ENCODE measurements at places on chromosomes 3 and 15. TPM values are rescaled to one million over a fixed set of nuclear protein-coding genes. Genes with fewer than 3 reads are reported as not detected.
A peak's percentile ranks its signal among the peaks of the same experiment; 100 is the strongest.

Gene DET1
- total RNA-seq = 6.8 TPM

- no peak overlapping the region for H3K4me3 ChIP-seq
- no peaks in the 10 kb centered on the region for H3K36me3 ChIP-seq
- no peaks in the 10 kb centered on the region for H3K27me3 ChIP-seq
These were observed 131.6 kb upstream of the RASGRP1 start for GRCh38 chr15:38696109-38696727.

DNA sequence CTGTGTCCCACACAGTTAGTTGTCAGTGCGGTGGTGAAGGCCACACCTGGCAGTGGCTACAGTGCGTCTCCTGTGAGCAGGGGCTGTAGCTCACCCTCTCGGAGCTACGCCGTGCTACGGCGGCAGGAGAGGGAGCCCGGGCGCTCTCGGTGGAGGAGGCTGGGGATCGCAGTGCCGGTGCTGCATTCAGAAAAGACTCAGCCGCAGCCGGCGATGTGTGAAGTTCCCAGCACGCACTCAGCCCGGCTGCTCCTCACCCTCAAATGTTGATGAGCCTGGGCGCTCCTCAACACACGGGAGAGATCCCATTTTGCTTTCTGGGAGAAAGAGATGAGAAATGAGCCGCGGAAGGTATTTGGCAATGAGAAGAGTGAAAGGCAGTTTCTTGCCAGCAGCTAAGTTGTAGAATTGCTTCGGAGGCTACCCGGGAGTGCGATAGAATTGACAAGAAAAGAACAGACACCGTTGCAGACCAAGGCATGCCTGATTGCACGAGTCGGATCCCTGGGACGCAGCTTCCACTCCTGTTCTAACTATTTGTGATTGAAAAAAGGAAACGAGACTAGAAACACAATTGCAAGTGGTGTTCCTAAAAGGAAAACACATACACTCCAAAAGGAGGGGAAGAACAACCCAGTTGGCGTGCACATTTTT, at the start of gene UNC13C:
UNC13C (plus strand) TSS at position 189 of the 654 bp plus-strand sequence. CDS start 34,463 bp downstream, outside the sequence.
- H3K4me1 ChIP-seq = no peaks in the 10 kb centered on the region
- H3K4me3 ChIP-seq = peak within 1 kb of the TSS; percentile 48
- peak; percentile 58 for DNase-seq
- peaks cover 3% of the 10 kb centered on the region for H3K27me3 ChIP-seq
- no peaks in the 10 kb centered on the region for H3K36me3 ChIP-seq
- H3K27ac ChIP-seq = no peak within 1 kb of the TSS

Gene RBMS3
- 48.8 TPM for total RNA-seq

Gene STX19
- not detected for total RNA-seq

DNA sequence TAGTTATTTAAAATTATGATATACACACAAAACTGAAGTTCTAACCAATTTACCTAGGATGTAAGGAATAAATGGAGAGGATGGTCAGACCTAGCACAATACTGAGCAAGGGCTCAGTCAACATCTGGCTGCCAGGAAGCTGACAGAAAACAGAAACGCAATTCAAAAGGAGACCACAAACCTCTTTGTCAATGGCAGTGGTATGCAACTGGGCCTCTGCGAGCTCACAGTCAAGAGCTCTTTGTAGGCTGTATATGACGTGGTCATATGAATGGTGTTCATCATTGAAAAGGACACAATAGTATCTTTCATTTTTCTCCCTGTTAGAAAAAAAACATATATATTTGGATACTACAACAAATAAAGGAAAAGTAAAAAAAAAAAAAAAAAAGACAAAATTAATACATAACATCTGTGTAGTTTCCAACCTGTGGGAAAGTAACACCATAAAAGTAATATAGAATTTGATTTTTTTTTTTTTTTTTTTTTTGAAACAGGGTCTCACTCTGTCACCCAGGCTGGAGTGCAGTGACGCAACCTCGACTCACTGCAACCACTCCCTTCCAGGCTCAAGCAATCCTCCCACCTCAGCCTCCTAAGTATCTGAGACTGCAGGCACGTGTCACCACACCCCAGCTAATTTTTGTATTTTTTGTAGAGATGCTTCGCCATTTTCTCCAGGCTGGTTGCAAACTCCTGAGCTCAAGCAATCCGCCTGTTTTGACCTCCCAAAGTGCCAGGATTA, 37.9 kb downstream of the UBR1 start:
- no peak for DNase-seq
- H3K36me3 ChIP-seq = peaks cover 16% of the 10 kb centered on the region
- H3K27me3 ChIP-seq = no peaks in the 10 kb centered on the region
- no peaks in the 10 kb centered on the region for H3K4me1 ChIP-seq
- no peak overlapping the region for H3K4me3 ChIP-seq

- H3K4me1 ChIP-seq = no peaks in the 10 kb centered on the region
- DNase-seq = no peak
- no peaks in the 10 kb centered on the region for H3K36me3 ChIP-seq
- H3K27me3 ChIP-seq = no peaks in the 10 kb centered on the region
- no peak overlapping the region for H3K27ac ChIP-seq
- H3K4me3 ChIP-seq = no peak overlapping the region
These were observed 14.0 kb upstream of the ALAS1 start for GRCh38 chr3:52183786-52184445.

DNA sequence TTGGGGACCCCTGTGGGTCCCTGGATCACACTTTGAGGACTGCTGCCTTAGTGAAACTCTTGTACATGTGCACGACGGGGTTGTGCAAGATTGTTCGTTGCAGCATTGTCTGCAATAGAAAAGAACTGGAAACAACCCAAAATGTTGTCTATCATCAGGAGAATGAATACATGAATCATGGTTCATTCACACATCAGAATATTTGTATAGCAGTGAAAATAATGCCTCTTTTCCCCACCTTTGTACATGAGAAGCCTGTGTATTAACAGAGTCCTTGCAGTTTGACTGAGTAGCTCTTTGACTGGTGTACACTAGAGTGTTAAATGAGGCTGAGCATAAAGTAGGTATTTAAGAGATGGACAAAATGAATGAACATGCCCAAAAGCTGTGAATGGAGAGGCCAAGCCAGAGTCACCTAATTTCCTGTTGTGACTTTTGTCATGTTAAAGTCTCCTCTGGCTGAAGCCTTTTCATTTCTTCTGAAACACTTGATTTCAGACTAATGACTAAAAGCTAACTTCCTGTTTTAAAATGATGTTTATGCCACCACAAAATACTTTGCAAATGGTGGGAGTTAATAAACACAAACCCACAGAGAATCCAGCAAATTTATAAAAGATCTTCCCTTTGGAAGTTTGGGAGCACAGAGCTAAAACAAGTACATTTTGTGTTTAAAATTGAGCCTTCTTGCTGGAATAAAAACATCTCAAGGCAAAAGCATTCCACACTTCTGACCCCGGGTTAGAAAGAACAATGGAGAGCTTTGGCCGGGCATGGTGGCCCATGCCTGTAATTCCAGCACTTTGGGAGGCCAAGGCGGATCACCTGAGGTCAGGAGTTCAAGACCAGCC, 20.6 kb upstream of the USP3 start:
- DNase-seq = no peak
- H3K4me3 ChIP-seq = no peak overlapping the region
- H3K27ac ChIP-seq = no peak overlapping the region

- H3K4me3 ChIP-seq = no peak overlapping the region
- peaks cover 3% of the 10 kb centered on the region for H3K4me1 ChIP-seq
- H3K27me3 ChIP-seq = no peaks in the 10 kb centered on the region
- H3K27ac ChIP-seq = no peak overlapping the region
- no peak for DNase-seq
These were observed 323.4 kb downstream of the CHST2 start for GRCh38 chr3:143442814-143443447.

Gene RHOV
- total RNA-seq = 3.0 TPM

Gene CACNA2D3
- total RNA-seq = 11.2 TPM

- no peak overlapping the region for H3K4me3 ChIP-seq
- peaks cover 19% of the 10 kb centered on the region for H3K4me1 ChIP-seq
- no peak for DNase-seq
- H3K27me3 ChIP-seq = no peaks in the 10 kb centered on the region
These were observed 2.8 kb upstream of the C15orf40 start for GRCh38 chr15:83014205-83014653.

DNA sequence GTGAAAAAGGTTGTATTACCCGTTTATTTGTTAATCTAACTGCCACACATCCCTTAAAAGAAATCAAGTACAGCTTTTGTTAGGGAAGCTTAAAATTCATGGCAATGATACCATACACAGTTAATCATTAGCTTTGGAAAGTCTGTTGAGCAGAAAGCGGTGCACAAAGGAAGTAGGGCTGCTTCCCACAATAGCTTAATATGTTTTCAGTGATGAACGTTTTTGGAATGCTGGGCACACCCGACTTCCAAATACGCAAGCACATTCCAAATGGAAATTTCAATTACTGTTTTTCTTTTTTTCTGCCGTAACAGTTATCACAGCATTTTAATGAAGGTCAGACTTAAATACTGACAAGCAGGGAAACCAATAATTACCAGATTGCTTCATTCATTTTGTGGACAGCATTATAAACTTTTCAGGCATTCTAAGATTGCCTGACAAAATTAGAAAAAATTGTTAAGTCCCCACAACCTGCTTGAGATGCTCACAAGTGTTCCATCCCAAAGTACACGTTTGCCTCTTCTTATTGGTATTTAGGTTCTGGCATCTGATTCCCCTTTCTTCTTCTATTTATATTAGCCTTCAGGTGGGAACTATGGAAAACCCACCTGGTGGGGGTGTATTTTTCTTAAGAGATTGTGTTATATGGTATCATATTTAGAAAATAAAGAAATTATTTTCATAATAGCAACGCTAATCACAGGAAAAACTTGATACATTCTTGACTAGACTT, 1.1 kb upstream of the ECT2 start:
- H3K36me3 ChIP-seq = no peaks in the 10 kb centered on the region
- peak; percentile 67 for DNase-seq
- no peak overlapping the region for H3K4me3 ChIP-seq
- peak overlapping the region; percentile 40 for H3K27ac ChIP-seq
- H3K27me3 ChIP-seq = no peaks in the 10 kb centered on the region

Gene CSTA
- 4.6 TPM for total RNA-seq

Gene STRIT1
- not detected for total RNA-seq

- H3K36me3 ChIP-seq = no peaks in the 10 kb centered on the region
- no peaks in the 10 kb centered on the region for H3K27me3 ChIP-seq
- no peaks in the 10 kb centered on the region for H3K4me1 ChIP-seq
- H3K27ac ChIP-seq = no peak overlapping the region
These were observed 670.6 kb downstream of the PLOD2 start for GRCh38 chr3:145490088-145491048.

Gene BFSP2
- total RNA-seq = 0.41 TPM

DNA sequence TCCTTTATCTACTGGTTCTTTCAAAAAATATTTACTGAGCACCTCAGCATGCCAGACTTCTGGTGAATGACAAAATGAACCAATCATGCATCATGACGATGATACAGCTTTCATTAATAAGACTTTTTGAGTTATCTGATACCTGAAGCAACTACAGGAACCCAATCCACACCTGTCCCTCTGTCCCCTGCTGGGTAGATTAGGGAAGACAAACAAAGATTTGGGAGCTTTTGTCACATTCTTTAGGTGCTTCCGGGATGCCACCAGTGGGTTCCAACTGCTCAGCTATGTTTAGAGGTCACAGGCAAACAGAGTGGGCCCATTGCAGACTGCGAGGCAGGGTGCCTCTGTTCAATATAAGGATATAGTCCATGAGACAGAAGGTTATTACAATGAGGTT, 1020.5 kb upstream of the CFAP20DC start:
- H3K4me3 ChIP-seq = no peak overlapping the region
- H3K27ac ChIP-seq = no peak overlapping the region
- DNase-seq = no peak
- no peaks in the 10 kb centered on the region for H3K27me3 ChIP-seq
- H3K4me1 ChIP-seq = no peaks in the 10 kb centered on the region

DNA sequence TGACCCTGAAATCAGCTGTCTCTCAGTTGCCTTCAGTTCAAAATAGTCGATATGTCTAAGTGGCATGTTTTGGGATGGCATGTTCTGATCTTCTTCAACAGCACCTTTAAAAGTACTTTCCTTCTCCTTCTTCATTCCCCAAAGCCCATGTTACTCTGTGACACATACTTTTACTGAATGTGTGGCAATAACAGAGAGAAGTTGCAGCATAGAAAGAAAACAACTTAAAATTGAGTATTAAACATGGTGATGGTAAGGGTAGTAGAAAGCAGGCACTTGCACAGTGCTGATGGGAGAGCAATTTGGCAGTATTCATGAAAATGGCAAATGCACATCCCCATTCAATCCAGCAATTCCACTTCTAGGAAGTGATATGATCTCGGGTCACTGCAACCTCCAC, 12.3 kb upstream of the ULK4 start:
- H3K27ac ChIP-seq = no peak overlapping the region
- H3K27me3 ChIP-seq = no peaks in the 10 kb centered on the region
- no peak overlapping the region for H3K4me3 ChIP-seq
- H3K4me1 ChIP-seq = no peaks in the 10 kb centered on the region
- no peaks in the 10 kb centered on the region for H3K36me3 ChIP-seq
